ENCODE measurements at places on chromosomes 16 and 17.

DNA sequence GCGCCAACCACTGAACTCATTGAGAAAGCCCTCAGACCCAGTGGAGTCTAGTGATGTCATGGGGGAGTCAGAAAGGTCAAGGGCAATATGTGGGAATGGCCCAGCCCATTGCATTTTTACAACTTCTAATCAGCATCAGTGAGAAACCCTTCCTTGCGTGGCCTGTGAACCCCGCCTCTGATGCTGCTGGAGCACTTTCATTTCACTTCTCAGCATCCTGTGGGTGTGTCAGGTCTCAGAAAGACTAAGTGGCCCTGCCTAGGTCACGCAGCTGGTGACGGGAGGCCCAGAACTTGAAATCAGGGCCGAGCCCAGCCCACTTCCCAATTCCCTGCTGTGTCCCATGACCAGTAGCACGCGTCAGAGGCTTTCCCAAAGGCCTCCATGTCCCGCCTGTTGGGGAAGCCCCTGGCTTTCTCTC lies 6.1 kb downstream of the DNAI2 start:
- DNase-seq = no peak

DNA sequence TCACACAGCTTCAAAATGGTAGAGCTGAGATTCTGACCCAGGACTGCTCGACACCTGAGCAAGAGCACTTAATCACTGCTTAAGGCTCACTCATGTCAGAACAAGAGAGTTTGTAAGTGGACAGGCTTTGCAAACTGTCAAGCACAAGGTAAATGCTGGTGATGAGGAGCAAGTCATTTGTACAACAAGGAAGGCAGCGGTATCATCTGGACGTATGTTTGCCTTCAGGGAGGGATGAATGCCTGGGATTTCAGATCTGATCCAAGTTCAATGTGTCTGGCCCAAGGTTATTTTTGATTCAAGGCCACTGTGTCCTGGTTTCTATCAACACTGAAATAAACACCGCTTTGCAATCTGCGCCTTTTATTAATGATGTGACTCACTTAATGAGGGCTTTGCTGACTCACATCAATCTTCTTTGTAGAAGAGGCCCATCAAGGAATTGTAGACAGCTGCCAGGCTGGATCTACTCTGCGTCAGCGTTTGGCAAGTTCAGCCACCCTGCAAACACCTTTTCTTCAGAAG lies 174.4 kb upstream of the HS3ST3A1 start:
- no peak for DNase-seq

DNA sequence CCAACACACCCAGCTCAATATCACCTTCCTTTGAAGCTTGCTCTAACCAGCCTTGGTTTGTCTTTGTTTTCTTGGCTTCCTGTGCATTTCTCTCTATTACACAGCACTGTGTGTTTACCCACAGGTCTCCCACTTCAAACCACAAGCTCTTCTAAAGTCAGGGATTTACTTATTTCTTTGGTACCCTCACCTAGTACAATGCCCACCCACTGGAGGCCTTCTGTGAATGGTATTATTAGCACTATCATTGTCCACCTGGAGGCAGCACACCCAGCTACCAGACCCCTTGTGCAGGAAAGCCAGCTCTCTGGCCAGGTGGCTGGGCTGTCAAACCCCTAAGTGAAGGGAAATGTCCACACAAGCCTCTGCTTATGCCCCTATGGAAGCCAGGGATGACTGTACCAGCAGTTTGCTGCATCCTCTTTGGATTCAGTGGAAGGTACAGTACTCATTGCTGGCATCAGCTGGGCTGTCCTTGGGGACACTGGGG lies 9.4 kb upstream of the TOP2A start:
- no peak for DNase-seq

GRCh38 chr17:70888324-70888723 lies 719.0 kb downstream of the KCNJ2 start:
- DNase-seq = no peak

- DNase-seq = no peak
Measured at GRCh38 chr17:29659155-29659554, 36.4 kb upstream of the CORO6 start.

DNA sequence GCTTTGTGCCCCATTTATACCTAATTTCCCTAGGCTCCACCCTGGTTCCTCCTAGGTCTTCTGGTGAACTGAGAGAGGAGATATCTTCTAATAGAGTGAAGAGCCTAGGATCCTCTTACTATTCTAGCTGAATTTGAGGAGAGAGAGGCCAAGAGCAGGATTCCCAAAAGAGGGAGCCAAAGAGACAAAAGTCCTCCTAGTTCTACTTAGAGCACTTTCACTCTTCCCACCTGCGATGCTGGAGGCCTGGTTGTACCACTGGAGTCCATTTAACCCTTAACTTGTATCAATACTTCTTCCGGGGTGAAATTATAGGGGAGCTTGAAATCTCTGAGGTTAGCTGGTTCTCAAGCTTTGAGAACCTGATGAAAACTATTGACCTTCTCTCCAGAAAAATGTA lies 3.4 kb upstream of the SSH2 start:
- DNase-seq = peak; percentile 18

DNA sequence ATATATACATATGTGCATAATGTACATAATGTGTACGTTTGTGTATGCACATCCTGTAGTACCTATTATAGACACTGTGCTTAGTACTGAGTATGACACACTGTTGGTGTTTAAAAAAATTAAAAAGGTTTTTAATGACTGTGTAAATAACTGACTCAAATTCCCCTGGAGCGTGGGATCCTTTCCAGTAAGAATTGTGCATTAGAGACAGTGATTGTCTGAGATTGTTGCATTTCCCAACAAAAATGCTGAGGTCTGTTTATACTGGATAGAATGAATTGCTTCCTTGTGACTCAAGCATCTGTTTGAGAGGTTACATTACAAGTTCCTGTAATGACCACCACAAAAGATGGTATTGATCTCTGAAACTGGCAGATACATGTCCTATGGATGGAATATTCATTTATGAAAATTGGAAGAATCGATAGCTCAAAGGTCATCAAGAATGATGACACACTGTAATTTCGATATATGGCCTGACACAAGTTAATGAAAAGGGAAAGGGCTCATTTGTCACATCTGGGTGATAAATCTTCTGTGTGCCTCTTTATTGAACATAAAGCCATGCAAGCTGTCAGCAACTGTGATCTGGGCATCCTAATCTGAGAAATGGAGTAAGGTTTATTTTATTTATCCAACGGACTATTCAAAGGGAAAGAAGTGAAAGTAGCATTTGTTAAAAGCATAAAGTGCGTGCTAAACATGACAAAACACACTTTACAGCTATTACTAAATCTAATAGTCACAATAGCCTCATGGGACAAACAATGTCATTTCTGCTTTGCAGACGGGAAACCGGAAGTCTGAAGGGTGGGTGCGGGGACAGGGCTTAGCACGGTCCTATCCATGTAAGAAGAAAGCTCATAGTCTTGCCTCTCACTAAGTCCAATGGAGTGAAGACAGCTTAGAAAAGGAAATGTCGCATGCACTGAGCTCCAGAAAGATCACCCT lies 228.8 kb downstream of the CDH11 start:
- DNase-seq = no peak

GRCh38 chr17:35448214-35448898 lies at the start of gene SLFN13:
Gene SLFN13, minus strand, starts transcription at chr17:35448766. Its CDS starts 3,086 bp downstream, at chr17:35445680.
- peak; percentile 10 for DNase-seq

GRCh38 chr17:38685491-38685890 lies 10.7 kb upstream of the EPOP start:
- DNase-seq = no peak

DNA sequence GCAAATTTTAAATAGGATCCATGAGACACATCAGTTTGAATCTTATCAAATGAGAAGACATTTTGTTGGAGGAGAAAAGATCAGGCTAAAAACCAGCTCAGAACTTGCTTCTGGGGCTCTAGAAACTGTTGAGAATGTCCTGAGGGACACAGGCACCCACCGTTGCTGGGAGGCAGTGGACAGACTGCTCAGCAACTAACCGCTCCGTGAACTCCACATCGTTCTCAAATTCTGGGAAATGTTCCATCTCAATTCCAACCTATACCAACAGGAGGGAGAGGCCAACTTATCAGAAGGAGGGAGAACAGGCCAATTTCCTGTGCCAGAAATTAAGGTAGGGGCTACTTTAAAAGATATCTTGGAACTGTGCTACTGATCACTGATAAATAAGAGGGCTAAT lies 8.3 kb downstream of the TAT start:
- no peak for DNase-seq

DNA sequence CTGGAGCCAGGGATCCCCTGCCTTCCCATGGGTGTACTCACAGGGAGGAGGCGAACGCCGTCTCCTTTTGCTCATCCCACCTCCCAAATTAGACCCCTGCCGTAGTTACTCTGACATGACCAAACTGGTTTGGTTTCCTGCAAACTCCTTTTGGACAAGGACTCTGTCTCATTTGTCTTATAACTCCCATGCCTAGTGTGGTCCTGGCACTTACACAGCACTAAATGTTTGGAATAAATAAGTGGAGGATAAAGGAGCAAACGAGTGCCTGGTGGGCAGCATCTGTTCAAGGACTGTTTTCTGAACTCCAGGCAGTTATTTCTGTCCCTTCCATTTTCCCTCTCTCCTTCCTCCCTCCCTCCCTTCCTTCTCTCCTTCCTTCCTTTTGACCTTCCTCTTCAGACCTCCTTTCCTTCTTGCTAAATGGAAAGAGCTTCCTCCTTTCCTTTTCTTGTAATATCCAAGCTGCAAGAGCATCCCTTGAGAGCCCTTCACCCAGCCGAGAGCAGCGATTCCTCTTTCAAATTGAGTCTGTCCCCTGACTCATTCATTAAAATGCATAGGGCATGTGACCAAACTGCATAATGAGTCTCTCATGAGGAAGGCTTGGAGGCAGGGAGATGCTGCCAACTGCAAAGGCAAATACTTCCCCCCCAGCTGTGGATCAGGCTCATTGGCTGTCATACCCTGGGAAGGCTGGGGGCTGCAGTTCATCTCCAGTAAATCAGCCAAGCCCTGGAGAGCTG lies 36.8 kb downstream of the CHD9 start:
- DNase-seq = peak; percentile 92

GRCh38 chr16:69467531-69468204 lies 43.2 kb downstream of the CYB5B start:
- DNase-seq = no peak

- no peak for DNase-seq
Measured at GRCh38 chr16:31476303-31477219, 4.6 kb downstream of the TGFB1I1 start.

GRCh38 chr17:70286391-70286790 lies 117.1 kb downstream of the KCNJ2 start:
- no peak for DNase-seq

- DNase-seq = no peak
Measured at GRCh38 chr17:73478334-73478733, 165.9 kb downstream of the SDK2 start.

- DNase-seq = no peak
Measured at GRCh38 chr17:67111327-67111726, 67.0 kb downstream of the CACNG1 start.

- DNase-seq = no peak
Measured at GRCh38 chr16:74439685-74440084, 18.4 kb upstream of the CLEC18B start.

DNA sequence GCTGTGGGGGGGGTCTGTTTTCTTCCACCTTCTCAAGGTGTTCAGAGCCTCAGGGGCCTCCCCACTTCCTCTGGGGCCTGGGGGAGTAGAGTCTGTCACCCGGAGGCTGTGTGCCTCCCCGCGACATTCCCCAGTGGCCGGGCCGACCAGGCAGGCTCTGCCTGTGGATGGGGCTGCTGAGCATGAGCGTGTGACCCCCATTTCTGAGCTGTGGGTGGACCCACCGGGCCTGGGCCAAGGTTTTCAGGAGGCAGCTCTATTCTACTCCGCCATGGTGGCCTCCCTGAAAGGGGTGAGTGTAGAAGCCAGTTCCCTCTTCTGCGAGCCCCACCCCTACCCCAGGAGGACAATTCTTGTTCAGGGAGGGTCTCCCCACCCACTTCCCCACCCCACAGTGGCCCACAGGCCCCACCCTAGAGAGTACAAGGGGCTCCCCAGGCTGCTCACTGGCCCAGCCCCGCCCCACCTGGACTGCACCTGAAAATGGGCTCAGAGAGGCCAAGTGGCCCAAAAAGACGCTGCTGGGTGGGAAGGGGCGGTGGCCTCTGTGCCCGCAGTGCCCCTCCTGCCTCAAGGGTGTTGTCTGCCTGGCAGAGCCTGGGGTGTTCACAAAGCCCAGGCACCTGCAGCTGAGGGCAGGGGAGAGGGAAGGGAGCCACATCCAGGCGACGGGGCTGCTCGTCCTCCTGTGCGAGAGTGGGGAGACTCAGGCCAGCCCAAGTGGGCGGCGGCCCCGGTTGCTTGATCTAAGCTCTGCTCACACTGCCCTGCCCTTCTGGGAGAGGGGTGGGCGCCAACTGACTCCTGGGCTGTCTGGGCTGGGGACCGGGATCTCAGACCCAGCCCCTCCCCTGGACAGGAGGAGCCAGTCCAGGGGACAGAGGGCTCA lies 1.3 kb downstream of the MSLN start:
- DNase-seq = no peak

DNA sequence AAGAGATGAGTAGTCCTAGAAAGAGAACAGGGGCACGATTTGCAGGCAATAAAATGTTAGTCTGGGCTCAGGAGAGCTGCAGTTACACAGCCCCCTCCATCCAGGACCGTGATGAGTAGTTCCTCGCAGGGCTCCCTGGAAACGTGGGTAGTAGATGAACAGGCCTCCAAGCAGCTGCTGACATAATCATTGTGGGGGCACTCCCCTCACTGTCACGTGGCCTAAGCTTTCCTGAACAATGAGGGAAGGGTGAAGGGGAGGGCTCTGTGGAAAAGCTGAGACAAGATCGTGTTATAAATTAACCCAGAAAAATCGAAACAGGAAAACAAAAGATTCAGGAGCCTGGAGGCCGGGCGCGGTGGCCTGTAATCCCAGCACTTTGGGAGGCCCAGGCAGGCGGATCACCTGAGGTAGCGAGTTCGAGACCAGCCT lies 1.3 kb upstream of the PER1 start:
- DNase-seq = no peak

All from NCI-H1092 treated with DMSO at 0.1 percent for 48 hours (cell line).